ENCODE measurements at places on chromosomes 4 and X.

- peak; percentile 39 for DNase-seq
Observed at GRCh38 chr4:41258783-41259182, 2.1 kb downstream of the UCHL1 start.

- no peak for DNase-seq
Observed at GRCh38 chr4:108031427-108032083, 41.9 kb downstream of the HADH start.

DNA sequence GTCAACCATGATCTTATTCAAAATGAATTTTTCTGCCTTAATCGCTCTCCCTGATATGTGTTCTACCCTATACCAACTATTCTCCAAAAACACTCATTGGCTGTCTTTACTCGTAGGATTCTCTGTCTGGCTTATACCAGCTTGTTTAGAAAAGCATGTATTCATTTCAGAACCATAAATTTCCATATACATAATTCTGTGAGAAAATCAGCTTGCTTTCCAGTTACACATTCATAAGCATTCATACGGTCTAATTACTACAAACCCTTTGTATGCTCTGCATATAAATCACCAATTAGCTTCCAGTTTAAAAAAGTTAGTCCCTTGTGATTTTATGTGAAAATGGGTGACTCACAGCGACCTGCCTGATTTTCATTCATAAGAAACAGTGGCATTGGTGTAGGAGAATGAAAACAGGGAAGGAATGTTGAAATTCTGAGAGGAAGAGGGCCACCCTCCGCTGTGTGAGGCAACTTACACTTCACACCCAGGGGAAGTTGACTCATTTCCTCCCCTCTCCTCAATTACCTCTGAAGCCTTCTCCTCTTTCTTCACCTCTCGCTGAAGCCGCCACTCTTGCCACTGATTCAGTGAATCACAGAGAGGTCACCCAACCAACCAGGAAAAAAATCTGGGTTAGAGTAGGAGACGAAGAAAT lies 63.3 kb downstream of the MEPE start:
- peak; percentile 39 for DNase-seq

- no peak for DNase-seq
Observed at GRCh38 chr4:128597500-128597899, 212.0 kb upstream of the JADE1 start.

DNA sequence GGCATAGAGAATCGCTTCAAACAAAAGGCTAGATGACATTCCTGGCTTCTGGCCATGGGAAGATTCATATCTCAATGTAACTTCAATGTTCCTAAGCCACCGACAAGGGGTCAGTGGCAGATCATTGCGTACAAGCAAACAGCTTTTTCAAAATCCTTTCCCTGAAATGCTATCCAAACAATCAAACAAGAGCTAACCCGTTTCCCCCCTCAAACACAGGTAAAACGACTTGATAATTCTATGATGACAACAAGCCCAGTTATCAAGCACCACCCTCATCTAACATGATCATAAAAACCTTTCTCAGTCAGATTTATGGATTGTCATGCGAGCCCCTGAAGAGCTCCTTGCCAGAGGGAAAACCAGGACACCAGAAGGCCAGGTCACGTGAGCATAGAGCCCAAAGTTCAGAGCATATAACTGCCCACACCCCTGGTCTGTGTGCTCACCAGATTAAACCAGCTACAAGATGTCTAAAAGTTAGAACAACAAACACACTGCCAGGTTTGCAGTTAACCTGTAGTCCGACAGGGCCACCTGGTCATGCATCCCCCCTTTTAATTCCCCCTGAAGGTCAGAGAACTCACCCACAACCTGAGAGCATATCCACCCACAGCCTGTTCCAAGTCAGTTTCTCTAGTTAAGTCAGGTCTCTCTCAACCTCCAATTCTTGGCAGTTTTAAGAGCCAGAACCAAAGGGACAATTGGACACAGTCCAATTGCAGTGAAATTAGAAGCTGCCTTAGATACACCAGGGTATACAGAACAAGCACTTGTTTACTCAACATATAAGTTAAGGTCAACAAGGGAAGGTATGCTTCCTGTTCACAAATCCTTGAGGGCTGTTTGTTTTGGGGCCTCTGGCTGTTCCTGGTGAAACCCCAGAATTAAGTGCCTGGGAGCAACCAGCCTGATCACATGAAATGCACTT lies 248.1 kb upstream of the PPARGC1A start:
- no peak for DNase-seq

DNA sequence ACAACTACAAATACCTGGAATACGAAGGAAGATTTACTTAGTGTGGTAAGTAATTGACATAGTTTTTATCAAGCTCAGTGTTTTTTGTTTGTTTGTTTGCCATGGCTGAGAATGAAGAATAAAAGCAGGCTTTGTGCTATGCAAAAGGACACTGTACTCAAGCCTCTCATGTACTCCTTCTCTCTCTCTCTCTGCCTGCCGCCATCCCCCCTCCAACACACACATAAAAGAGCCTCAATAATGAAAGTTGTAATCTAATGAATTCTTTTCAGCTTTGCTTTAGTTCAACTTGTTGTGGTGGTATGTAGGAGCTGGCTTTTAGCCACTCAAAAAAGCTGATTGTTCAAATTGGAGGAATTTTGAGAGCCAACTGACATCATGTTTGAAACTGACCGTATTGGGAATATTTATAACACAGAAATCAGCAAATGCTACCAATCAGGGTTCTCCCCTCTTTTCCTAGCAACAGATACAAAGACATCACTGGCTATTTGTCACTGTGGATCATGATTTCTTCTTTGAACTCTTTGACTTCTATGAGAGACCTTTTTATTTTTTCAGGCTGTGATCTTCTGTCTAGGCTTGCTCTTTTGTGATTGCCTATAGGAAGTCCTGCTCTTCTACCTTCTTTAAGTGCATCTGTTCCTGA lies 1148.8 kb downstream of the RAPGEF2 start:
- no peak for DNase-seq

- no peak for DNase-seq
Observed at GRCh38 chrX:153781428-153782047, 697 bp downstream of the SRPK3 start.

GRCh38 chr4:139774759-139775487 lies 109.3 kb downstream of the MGST2 start:
- no peak for DNase-seq

DNA sequence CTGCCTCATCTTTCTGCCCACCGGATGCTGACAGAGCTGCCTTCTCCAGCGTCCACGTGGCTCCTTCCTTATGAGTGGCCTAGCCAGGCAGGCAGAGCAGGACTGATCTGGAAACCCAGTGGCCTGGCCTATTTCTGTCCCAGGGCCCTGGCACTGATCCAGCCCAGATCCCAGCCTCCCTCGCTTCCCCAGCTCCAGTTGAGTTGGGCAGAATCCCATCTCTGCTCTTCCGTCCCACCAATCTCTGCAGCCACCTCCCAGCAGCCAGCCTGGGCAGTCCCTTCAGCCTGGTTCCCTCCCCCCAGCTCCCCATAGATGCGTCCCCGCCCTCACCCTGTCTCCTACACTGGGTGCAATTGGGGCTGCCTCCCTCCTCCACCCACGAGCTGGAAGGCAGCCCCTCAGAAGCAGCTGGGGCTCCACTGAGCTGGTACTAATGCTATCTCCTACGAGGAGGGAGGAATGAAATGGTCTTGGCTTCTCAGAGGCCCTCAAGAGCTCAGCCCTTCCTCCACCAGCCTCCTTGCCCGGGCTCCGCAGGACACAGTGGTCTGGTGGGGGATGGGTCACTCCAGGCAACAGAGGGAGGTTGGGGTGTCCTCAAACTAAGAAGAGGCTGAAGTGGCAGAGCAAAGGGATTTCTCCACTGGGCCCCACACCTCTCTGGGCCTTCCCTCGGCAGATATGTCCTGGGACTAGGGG lies 94.2 kb downstream of the PJA1 start:
- peak; percentile 70 for DNase-seq

DNA sequence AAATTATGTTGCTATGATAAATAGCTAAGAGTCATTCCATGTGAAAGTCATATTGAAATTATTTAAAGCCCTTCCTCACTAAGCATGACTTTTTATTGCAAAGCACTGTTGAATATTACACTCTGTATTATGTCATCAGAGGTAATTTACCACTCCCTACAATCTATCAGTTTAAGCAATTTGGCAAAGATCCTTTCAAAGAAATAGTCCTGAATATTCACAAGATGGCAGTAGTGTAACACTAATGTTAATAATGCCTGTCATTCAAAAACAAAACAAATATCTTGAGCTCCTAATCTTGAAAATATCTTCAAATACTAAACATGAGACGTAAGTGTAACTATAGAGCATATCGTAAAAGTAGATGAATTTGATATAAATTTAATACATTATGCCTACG lies 208.6 kb upstream of the TECRL start:
- no peak for DNase-seq

- DNase-seq = no peak
Observed at GRCh38 chrX:38332505-38332904, 5.2 kb upstream of the RPGR start.

DNA sequence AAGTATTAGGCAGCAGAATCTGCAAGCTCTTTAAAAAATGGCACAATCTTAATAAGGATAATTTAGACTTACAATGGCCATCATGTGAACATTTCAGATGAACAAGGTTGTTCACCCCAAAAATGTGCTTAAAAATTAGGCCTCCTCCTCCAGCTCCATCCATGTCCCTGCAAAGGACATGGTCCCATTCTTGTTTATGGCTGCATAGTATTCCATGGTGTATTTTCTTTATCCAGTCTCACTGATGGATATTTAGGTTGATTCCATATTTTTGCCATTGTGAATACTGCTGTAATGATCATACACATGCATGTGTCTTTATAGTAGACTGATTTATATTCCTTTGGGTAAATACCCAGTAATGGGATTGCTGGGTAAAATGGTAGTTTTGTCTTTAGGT lies 29.1 kb upstream of the MAGEA8 start:
- no peak for DNase-seq

GRCh38 chrX:135973025-135973547 lies 702 bp downstream of the MMGT1 start:
- DNase-seq = no peak

DNA sequence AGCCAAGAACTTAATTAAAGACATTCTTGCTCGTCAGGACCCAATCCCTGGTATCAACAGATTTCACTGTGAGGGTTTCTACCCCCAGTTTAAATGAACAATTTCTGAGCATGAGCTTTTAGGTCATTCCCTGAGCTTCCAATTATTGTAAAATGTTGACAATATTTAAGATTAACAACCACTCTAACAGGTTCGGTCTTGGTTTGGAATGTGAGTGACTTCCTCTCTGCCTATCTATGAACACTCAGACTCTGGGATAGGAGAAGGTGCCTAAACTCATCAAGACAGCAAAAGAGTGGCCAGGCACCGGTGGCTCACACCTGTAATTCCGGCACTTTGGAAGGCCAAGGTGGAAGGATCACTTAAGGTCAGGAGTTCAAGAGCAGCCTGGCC lies 82.9 kb upstream of the TMEM150C start:
- no peak for DNase-seq

GRCh38 chr4:54095110-54095825 lies 4.7 kb upstream of the GSX2 start:
- no peak for DNase-seq

DNA sequence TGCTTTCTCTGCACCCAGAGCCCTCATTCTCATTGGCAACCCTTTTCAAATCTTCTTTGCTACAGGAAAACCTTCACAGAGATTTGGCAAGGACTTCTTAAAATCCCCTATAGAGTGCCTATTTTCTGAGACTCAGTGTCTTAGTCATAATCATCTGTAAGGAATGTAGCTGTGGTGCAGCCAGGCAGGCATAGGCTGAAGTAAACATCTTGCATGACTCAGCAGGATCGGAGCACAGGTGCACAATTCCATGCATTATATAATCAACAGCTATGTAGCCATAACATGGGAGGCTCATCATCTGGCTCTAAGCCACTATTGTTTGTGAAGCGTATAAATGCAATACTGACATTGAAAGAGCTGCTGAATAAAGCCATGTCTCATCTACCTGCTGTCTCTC lies 368.8 kb downstream of the MAGEE1 start:
- DNase-seq = no peak

- no peak for DNase-seq
Observed at GRCh38 chrX:48068096-48068887, 3.1 kb downstream of the ZNF630 start.

DNA sequence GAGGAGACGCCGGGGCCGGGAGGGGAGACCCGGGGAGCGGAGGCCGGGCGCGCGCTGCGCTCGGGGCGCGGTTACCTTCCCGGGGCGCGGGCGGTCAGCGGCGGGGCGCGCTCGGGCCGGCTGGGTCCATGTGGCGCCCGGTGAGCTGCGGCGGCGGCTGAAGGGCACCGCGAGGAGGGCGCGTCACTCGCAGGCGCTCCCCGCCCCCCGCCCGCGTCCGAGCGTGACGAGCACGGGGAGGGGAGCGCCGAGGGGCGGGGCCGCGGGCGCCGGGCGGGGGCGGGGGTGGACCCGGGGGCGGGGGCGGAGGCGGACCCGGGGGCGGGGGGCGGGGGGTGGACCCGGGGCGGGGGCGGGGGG lies at the start of gene CPLX1:
CPLX1 (minus strand) TSS at position 159 of the 360 bp plus-strand sequence. CDS start 1,607 bp downstream, outside the sequence.
- no peak for DNase-seq

GRCh38 chr4:78722320-78722719 lies 53.8 kb upstream of the BMP2K start:
- DNase-seq = no peak

GRCh38 chr4:8577972-8578371 lies 2.2 kb upstream of the GPR78 start:
- no peak for DNase-seq

DNA sequence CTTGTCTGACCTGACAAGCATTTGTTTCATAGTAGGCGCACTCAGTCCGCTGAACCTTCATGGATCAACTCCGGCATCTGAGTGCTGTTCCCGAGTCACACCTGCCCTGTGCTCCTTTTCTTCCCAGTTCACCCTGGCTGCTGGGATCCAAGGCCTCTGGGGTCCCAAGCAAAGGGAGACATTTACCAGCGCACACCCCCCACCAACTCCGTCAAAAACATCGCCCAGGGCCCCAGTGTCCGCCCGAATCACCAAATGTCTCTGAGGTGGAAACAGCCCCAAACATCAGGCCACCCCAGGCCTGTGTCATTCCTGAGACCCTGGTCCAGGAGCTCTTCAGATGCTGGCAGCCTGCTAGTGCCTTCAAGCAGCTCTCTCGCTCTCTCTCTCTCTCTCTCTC lies 5.1 kb downstream of the BLOC1S4 start:
- no peak for DNase-seq

- peak; percentile 77 for DNase-seq
Observed at GRCh38 chr4:82515705-82516104, 46.1 kb downstream of the TMEM150C start.

DNA sequence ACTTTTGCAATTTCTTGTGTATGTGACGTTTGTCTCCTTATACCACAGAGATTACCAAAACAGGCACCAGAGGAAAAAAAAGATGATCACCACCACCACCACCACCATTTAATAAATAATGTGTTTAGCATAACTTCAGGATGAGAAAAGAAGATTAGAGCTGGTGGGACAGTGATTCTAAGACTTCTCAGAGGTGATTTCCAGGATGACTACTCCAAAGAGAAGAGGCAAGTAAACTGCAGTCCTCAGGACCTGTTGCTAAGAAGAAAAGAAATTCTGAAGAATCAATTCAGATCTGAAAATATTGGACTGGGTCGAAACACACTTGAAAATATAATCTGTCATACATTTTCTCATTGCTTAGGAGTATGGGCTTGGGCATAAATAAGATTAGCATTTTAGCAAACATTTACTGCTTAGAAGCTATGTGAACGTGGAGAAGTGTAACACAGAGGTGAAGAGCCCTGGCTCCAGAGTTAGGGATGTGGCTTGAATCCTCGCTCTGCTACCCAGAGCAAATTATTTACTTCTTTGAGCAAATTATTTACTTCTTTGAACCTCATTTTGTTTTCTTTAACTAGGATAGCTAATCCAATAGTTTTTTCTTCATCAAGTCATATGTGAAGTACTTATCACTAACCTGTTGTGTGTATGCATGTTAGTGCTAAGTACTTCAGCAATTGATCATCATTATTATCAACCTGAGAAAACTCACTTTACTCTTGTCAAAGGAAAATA lies 10.5 kb upstream of the YTHDC1 start:
- no peak for DNase-seq
